ENCODE measurements at places on chromosomes 1 and 21.

DNA sequence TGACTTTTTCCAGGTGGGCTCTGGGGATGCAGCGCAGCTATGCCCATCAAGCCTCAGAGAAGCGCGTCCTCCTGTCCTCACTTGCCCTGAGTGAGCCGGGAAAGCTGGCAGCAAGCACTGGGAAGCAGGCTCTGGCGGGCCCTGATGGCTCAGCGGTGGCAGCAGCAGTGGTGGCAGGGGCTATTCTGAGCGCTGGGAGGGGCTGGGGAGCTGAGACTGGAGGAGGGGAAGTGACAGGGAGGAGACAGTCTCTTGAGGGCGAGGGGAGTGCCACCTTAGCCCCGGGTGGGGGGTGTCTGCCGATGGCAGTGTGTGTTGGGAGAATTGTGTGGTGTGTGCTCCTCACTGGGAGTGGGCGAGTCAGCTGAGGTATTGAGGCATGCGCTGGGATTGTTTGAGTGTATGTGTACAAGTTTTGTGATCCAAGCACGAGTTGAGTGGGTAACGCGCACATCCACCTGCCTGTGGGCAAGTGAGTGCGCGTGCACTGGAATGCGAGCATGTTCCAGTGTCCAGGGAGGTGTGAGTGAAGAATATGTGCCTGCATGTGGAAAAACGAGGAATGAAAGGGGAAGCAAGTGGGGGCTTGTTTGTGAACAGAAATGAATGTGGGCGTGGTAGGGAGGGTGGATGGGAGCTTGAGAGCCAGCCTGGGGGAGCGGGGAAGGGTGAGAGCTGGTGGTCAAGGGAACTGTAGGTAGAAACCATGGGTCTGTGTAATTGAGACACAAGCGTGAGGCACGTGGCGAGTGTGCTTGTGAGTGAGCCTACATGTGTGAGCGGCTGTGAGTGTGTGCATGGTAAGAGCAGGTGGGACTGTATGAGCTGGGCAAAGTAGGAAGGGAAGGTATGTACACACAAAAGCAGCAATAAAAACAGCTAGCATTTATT is 2.9 kb upstream of the FOXO6 start:
- no peak for DNase-seq

- no peak for DNase-seq
Observed at GRCh38 chr1:30320581-30320890, 402.8 kb downstream of the MATN1 start.

- DNase-seq: no peak
Observed at GRCh38 chr1:19892129-19892528, 9.9 kb downstream of the OTUD3 start.

DNA sequence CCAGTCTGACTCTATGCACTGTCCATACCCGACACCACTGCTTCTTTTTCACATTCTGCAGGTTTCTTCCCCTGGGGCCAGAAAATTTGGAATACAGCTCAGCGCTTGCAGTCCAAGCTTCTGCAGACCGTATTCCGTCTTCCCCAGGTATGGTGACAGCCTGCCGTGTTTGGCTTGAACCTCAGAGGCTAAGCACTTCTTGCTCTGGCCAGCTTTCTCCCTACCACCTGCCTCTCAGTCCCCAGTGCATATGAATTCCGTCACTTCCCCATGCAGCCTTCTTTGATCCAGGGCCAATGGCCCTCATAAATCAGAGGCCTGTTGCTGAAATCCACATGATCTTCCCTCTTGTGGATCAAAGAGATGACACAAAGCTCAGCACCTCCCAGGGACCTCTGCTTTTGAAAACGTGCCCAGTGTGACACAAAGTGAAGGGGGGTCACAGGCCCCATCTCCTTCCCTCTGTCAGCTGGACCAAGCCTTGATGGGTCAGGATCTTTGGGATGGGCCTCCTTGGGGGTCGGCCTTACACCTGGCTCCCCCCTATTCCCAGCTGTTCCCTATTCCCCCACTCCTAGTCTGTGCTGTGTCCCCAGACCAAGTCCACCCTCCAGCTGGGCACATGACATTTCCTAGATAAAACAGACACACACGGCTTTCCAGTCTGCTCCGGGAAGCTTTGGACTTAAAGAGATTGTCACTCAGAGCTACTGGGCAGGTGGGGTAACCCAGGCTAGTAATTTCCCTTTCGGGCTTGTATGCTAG is 66.6 kb downstream of the HMGB4 start:
- no peak for DNase-seq

DNA sequence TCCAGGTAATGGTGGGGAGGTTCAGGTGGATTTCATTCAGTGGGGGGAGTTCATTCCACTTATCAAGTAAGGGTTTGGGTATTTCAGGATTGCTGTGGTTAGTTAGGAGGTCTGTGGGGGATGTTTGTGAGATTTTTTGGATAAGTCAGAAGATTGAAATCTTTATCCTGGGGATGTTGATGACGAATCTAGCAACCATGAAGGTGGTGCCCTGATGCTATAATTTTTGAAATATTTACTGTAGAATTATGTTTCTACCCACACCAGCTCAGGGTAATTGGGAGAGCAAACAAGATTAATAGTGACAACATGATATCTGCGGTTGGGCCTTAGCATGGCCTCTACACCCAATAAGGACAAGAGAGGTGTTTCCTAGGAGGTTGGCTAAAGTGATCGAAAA is 28.3 kb downstream of the SUCO start:
- DNase-seq: no peak

- no peak for DNase-seq
Observed at GRCh38 chr1:41315146-41315822, 46.0 kb upstream of the FOXO6 start.

- DNase-seq: no peak
Observed at GRCh38 chr1:94746635-94747525, 73.3 kb upstream of the SLC44A3 start.

DNA sequence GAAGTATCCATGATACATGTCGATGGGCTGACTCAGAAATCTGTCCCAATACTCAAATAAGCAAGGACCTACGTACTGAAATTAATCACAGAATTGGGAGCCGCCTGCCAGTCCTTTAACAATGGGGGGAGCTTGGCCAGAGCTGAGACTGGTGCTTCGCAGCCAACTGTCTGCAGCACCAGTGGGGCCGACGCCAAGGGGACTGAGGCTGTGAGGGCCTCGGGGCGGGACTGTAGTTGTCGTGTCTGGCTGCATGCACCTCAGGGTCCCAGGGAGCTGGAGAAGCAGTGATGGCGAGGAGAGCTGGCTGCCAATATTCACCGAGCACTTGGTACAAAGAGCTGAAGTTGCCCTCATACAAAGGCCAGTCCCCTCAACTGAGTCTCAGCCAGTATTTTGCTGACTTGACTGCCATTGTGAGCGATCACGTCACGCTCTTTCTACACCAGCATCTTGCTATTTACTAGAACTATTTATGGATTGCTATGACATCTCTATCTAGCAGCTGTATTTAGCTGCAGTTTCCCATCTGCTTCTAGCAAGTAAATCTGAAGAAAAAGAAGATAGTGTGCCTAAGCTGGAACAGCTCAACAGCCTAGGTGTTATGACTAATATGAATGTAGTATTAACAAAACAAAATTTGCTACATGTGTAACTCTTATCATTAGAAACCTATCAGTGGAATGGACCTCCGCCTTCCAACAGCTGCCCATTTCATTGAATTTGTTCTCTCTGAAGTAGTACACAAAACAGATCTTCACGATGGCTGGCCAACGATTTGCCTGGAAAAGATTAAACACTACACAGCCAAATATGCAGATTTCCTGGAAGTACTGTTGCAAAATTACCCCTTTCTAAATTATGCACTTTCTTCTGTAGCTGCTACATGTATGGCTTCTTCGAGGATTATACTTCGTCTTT is 29.1 kb downstream of the EVI5 start:
- no peak for DNase-seq

GRCh38 chr1:41802532-41803501 is 115.9 kb downstream of the HIVEP3 start:
- DNase-seq: no peak

- DNase-seq: no peak
Observed at GRCh38 chr1:232856541-232856940, 51.3 kb downstream of the MAP10 start.

- DNase-seq: no peak
Observed at GRCh38 chr1:155207806-155208540, at the start of gene THBS3. TSS of gene THBS3 (minus strand) at chr1:155207897. CDS start at chr1:155207876, 21 bp downstream.

DNA sequence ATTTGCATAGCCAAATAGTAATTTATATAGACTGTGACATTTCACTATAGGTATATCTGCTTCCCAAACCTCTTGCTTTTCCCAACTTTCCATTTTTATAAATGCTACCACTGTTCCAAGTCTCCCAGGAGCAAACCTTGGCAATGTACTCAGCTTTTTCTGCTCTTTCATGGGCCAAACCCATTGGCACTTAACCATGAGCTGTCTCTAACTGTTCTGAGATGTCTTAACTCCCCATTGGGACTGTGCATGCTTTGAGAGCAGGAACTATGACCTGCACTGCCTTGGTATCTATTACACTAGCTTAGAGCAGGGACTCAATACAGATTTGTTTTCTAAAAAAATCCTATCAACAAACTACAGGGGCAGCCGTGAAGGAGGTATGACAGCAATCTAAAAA is 22.5 kb upstream of the KHDRBS1 start:
- DNase-seq: no peak

GRCh38 chr1:186456729-186457255 is 4.1 kb downstream of the PDC start:
- DNase-seq: no peak

- DNase-seq: no peak
Observed at GRCh38 chr1:183100361-183100974, 77.2 kb downstream of the LAMC1 start.

GRCh38 chr21:44368711-44369446 is 15.5 kb downstream of the TRPM2 start:
- no peak for DNase-seq

- no peak for DNase-seq
Observed at GRCh38 chr21:31124010-31124409, 85.7 kb upstream of the KRTAP19-8 start.

GRCh38 chr1:62727656-62728407 is 39.6 kb upstream of the DOCK7 start:
- DNase-seq: no peak

DNA sequence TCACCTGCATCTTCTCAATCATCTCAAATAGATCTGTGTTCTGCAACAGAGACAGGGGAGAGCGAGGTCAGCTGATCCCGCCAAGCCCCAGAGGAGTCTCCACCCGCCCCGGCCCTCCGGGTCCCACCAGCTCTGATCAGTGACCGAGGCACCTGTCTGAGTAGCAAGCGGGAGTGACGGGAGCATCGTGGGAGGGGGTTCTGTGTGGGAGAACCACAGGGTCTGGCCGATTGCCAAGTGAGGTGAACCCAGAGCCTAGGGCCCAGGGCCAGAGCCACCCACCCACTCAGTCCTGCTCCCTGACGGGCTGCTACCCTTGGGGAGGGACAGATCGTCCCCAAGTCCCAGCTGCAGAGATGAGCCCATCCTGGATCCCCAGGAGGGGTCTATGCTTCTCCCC is 49.1 kb downstream of the RAP1GAP start:
- DNase-seq: no peak

DNA sequence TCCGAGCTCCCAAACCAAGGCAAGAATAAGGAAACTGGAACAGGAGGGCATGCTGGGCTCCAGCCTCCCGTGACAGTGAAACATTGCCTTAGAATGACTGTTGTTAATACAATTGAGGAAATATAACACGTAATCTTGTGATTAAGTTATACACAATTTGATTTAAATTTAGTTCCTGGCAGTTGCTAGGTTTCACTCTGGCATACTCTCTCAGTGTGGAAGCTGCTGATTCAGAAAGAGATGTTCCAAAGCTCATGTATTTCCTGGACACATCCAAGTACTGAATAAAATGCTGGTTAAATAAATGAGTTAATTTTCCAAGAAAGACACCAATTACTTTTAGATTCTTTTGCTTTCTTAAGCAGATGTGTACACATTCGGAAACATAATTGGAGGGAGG is 176.1 kb downstream of the GRIK1 start:
- DNase-seq: no peak

DNA sequence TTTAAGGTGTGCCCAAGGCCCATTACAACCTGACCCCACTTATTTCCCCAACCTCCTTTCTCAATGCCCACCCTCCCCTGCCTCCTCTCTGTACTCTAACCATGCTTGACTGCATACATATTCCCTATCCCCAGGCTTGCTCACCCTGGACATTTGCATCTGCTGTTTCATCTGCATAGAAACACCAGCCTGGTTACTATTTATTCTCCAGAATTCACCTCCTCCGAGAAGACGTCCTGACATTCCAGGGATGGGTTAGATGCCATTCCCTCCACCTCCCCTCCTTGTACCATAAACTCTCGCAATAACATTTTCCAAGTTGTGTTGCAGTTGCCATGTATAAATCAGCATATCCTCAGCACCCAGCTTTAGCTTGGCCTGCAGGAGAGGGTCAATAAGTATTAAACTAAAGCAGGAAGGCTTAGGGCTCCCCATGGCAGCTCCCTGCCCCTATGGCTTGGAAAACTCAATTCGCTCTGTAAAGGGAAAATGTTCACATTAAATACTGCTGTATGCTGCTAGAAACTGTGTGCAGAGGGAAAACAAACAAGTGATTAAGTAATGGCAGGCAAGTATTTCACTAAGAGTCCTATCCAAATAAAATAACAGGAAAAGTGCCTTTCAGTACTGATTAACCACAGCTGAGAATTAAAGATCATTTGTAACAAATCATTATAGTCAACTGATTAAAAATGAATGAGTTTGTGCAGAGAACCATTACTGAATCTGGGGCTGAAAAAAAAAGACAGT is 202.3 kb downstream of the TNR start:
- no peak for DNase-seq

GRCh38 chr1:47228644-47229030 is 3.4 kb downstream of the TAL1 start:
- no peak for DNase-seq

GRCh38 chr21:41640748-41641509 is 125.9 kb downstream of the RIPK4 start:
- no peak for DNase-seq

- DNase-seq: no peak
Observed at GRCh38 chr1:242425232-242425631, 99.3 kb downstream of the PLD5 start.

DNA sequence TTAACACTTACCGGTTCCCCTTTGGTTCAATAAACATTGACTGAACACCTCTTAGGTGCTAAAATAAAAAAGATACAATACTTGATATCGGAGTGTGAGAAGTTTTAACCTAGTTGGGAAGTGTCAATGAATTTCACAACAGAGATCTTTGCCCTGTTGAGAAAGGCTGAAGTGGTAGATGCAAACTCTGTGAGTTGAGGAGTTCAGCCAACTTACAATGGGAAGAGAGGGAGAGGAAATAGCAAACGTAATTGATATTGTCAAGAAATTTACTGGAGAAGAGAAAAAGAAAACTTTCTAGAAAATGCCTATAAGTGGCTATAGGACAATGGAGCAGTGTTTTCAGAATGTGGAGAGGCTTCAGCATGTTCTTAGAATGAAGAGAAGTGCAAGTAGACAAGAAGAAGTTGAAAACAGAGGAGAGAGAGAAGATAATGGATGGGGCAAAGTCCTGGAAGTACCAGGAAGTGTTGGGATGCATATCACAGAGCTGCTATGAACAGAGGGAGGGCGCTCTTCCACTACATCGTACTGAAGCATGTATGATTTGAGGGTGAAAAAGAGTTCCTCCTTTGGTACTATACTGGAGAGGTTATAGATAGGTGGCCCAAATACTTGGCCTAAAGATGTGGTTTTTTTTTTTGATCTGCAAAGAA is 48.9 kb downstream of the MEF2D start:
- no peak for DNase-seq

Measured in activated CD4-positive, CD25-positive, alpha-beta regulatory T cell (primary cell).